ENCODE measurements at places on chromosomes 12 and 14.

DNA sequence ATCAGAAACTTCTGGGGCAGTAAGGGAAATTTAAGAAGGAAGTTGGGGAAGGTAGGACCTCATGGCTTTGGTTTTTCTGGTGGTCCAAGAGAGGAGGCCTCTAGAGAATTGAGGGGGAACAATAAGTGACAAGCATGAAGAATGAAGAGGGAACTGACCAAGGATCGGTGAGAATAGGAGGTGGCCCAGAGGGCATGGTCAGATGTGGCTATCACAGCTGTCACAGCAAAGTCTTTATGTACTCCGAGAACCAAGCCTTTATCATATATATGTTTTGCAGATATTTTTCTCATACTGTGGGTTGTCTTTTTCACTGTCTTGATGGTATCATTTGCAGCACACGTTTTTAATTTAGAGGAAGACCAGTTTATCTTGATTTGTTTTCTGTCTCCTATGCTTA lies 64.3 kb downstream of the PPP2R5C start:
- no peak for DNase-seq

GRCh38 chr12:3542156-3542555 lies 51.2 kb downstream of the PRMT8 start:
- DNase-seq, result no peak

- no peak for DNase-seq
These were observed 184.8 kb upstream of the NTF3 start for GRCh38 chr12:5247144-5247543.

DNA sequence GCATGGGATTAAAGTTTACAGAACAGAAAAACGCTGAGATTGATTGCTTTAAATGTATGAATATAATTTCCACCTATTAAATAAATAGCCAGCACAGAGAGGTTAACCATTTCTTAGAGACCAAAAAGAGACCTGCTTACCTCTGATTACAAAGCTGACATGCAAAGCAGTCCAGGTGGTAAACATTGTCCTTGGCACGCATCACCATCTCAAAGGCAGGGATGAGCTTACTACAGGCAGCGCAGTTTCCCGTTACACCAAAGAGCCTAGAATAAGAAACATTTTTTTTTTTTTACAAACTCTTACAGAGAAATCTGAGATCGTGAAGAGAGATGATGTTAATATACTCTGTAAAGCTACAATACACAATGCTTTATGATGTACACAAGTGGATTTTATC lies 45.7 kb downstream of the LMO3 start:
- DNase-seq, result no peak

- no peak for DNase-seq
These were observed 47.4 kb downstream of the ARL6IP4 start for GRCh38 chr12:123027726-123028445.

DNA sequence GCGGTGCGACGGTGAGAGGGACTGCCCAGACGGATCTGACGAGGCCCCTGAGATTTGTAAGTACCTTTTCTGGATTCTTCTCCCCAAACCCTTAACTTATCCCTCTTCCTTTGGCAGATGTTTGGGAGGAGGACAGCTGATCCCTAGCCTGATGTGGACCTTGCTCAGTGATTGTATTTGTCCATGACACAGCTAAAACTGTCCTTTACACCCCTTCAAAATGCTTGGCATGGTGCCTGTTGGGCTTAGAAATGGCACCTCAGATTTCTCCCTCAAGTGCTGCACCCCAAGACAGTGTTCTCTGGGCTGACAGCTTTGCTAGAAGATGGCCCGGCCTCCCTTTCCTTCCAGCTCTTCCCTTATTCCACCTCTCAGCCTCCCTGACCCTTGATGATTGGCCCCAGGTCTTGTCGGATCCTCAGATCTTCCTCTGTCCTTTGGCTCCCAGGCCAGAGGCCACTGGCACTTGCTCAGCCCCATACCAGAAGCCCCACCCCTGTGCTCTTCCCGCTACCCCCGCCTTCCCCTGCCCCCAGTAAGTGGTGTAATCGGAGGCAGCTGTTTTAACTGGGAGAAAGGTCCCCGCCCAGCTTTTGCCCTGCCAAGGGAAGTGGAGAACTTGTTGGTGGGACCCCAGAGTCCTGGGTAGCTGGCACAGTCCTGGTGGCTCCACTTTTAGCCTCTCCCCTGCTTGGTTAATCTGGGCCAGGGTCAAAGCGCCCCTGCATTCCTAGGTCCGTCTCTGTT lies 8.7 kb downstream of the LRP1-AS start:
- no peak for DNase-seq

DNA sequence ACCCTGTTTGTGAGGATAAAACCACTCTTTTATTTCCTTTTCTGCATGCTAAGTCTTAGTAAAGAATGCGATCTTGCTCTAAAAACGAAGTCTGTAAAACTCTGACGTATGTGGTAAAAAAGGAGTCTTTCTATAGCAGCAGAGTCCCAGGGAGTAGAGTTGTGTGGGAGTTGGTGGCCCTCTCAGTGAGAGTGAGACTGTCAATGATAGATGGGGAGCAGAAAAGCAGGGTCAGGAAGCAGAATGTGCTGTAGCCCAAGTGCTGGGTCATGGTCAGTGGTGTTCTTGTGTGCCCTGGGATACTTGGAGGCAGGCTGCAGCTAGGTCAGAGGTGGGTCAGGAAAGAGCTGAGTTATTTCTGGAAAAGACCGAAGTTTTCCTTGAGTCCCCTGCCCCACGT lies 20.3 kb upstream of the GPR33 start:
- DNase-seq, result no peak

- peak; percentile 71 for DNase-seq
These were observed 78.6 kb downstream of the CCDC60 start for GRCh38 chr12:119412811-119413794.

DNA sequence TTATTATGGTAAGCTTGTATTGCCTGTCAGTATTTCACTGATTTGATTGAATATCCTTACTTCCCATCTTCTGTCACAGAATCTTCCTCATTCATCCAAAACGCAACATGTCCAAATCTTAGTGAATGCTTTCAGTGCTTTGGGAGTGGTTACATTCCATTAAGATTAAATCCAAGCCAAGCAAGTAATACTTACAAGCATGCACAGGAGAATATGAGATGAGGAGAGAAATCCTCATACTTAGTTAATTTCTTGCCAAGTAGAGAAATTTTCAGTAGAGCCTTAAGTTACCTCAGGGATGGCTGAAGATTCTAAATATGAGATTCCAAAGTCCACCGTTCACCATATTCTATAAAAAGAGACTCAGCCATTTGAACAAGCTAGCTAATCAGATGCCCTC lies 316.0 kb downstream of the RAD51B start:
- no peak for DNase-seq

DNA sequence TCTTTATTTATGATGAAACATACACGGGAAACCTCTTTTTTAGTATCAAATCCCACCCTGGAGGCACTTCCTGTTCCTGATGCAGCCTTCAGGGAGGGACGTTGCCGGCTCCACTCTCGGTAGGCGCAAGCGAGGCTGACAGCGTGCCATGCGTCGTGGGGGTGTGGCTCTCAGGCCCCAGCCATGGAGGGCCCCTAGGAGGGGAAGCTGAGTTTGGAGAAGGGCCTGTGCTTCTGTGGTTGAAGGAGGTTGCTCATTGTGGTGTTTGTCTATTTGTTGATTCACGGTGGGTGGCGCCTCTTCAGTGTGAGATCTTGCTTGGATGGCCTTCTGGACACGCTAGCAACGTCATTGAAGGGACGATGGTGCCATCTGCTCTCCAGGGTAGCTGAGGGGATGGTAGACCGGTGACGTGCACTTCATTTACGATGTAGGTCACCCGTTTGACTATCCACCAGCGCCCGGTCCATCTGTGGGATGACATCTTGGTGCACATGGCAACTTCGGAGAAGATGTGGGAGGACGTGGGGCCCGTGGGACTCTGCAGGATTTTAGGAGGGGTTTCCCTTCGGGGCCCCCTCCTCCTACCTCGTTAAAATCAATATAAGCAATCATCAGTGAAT lies 126.3 kb upstream of the RTL1 start:
- DNase-seq, result no peak

DNA sequence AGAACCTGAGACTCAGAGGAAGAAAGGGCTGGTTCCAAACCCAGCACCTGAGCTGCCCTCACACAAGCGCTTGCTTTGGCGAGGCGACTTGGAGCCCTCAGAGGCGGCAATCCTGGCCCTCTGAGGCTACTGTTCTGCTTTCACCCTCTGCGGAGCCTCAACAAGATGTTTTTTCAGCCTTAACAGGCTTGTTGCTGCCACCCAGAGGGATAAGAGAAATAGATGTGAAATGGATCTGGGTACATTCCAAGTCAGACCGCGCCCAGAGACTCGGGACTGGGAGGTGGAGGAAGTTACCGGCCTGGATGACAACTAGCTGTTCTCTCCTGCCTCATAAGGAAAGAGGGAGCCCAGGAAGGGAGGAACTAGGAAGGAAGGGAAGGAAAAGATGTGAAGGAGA lies 89.6 kb downstream of the TTC7B start:
- DNase-seq, result no peak

GRCh38 chr14:64337888-64338615 lies 43.9 kb upstream of the ESR2 start:
- DNase-seq, result peak; percentile 85

- DNase-seq, result no peak
These were observed 43.5 kb downstream of the ERH start for GRCh38 chr14:69354383-69355153.

- no peak for DNase-seq
These were observed 10.2 kb upstream of the C12orf43 start for GRCh38 chr12:121026274-121027045.

DNA sequence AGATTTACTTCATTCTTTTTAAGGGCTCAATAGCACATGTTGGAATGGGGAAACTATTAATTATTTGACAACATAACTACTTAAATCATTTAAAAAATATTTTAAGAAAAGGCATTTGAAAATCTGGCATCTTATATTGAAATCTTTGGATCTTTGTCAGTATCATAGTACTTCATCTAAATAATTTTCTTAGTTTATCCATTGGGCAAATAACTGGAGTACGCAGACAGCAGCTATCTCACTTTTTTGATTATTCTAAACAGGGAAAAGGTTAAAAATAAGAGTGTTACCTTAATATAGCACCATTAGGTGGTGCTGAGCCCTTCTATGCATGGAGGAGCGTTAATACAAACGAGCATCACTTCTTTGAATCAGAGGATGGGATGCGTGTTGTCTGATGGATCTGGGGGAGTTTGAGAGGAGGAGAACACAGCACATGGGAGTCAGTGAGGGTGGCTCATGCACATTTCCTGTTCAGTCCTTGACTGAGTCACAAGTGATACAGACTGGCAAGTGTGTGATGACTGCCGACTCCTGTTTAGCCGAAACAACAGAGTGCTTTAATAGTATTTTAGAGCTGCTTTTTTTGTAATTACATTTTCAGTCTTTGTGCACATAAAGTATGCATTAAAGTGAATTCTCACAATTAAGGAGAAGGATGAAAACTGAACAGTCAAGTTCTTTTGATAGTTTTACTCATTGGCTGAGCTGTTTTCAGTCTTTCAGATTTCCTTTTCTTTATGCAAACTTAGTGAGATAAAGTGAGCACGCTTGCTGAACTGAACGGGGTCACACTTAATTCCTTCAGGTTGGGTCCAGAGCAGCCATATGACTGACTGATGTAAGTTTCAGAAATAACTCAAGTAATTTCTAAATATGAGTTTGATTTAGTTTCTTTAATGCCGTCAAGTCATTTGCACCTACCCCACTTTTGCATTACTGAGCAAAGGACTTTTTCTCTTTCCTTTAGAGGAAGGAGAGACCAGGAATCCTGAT lies 92.7 kb downstream of the DIP2B start:
- no peak for DNase-seq

DNA sequence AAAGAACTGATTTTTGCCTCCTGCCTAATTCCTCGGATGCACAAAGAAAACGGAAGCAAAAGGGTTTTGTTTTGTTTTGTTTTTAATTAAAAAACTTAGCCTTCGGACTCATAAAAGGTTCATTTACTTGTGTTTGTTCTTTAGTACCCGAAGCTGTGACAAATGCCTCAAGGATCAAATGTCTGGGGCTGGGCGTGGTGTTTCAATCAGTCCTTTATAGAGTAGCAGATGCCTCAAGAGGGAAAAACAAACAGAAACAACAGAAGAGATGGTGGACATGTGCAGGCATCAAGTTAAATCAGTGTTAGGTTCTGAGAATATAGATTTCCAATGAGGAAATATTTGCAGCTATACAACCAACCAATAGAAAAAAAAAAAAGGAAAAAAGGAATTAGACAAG lies 1.6 kb upstream of the WIF1 start:
- DNase-seq, result no peak

GRCh38 chr12:23133471-23133870 lies 508.5 kb downstream of the ETNK1 start:
- no peak for DNase-seq

- DNase-seq, result no peak
These were observed 115.4 kb downstream of the DUSP6 start for GRCh38 chr12:89236748-89237383.

DNA sequence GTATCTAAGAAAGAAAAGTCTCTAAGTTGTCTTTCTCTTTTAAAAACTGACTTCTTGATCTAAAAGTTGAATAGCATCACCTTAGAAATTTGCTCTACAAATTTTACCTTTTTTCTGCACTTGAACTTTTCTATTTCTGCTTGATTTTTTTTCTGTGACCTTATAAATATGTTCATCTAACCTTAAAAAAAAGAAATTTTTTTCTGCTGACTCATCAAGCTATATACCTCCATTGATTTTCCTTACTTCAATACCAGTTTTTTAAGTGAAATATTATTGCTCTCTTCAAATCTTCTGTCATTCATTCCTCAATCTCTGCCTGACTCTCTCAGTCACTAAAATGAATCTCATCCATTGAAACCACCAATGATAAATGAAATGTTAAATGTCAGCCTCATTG lies 910.1 kb downstream of the GALC start:
- no peak for DNase-seq

GRCh38 chr12:29559198-29559597 lies 61.7 kb upstream of the OVCH1 start:
- no peak for DNase-seq

DNA sequence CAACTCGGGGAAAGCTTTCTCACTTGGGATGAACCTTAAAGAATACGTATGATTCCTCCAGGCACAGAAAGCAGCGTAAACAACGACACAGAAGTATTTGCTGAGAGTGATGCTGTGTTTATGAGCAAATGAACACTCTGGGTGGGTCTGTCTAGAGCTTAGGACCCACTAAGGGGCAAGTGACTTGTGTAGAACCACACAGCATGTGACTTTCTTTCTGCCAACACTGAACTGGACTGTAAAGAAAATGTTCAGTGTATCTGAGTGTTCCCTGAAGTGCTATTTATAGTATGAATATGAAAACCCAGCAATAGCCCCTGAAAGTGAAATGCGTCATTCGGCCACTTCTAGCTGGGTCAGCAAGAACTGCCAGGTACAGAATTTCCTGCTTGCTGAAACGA lies 78.5 kb downstream of the ST8SIA1 start:
- no peak for DNase-seq

- no peak for DNase-seq
These were observed 18.6 kb upstream of the COL2A1 start for GRCh38 chr12:48022676-48023385.

All from type B pancreatic cell (in vitro differentiated cells).